Activated T-helper 17 cell treated with anti-CD3 and anti-CD28 coated beads, Interleukin-2, amount 50 U/mL, for 72 hours (primary cell): ENCODE measurements at places on chromosomes 7 and 10.

GRCh38 chr10:116269619-116270018 is 3.4 kb downstream of the GFRA1 start:
- no peak for ATAC-seq

DNA sequence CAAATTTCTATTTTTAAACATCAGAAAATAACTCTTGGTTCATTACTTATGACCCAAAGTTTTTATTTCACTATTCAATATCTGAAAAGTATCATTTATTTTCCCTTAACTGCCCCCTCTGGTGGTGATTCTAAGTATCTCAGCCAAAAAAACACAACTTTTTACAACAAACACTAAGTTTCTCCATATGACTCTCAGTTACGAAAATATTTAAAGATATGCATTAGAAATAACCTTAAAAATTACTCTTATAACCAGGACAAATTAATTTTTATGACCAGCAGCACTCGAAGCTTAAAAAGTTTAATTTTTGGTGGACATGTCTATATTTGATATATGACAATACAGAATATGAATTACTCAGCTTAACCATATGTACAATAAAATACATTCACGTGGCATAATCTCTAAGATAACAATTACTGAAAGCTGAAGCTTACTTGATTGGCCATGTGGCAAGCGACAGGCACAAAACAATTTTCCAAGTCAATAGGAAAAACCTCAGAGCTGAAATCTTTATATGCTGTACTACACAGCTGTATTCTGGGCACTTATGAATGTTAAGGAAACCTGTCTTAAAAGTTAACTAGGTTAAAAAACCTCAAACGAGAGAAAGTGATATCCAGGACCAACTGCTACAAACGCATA is 2.3 kb downstream of the HNRNPA2B1 start:
- no peak for ATAC-seq

DNA sequence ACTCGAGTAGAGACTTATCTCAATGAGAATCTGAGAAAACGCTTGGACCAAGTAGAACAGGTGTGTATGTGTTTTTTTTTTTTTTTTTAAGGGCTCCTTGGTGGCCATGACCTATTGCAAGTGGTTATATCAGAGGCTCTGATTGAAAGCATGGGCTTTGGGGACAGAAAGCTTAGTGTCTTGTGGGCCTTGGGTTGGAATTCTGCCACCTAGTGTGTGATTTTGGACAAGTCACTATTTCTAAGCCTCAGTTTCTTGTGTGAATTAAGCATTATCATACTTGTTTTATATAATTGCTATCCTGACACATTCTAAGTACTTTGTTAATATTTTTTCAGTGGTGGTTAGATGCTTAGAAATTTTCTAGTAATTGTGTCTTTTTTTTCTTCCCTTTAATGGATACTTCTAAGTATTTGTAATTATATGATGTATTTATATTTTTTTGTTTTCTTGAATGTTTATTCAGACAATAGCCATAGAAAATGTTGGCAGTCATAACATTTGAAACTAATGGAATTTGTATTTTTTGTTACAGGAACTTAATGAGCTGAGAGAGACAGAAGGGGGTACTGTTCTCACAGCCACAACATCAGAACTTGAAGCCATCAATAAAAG is 33.1 kb downstream of the SMC3 start:
- ATAC-seq = peak; percentile 63

GRCh38 chr7:39741942-39742623 is 118.7 kb downstream of the RALA start:
- peak; percentile 48 for ATAC-seq

DNA sequence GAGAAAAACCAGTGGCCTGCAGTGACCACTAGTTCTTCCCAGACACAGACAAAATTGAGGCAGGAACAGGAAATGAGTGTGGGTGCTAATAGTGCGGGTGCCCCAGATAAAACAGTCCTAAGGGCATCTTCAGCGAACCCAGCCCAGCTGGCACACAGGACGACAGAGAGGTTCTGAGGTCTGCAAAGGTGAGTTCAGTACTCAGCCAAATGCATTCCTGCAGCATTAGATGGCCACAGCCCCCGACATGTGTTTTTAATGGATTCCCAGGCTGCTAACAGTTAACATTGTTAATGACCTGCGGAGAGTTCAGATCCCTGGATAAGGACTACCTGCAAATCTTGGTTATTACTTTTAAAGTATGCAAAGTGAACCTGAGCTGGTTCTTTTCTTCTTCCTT is 196.0 kb downstream of the HIBADH start:
- ATAC-seq = no peak

DNA sequence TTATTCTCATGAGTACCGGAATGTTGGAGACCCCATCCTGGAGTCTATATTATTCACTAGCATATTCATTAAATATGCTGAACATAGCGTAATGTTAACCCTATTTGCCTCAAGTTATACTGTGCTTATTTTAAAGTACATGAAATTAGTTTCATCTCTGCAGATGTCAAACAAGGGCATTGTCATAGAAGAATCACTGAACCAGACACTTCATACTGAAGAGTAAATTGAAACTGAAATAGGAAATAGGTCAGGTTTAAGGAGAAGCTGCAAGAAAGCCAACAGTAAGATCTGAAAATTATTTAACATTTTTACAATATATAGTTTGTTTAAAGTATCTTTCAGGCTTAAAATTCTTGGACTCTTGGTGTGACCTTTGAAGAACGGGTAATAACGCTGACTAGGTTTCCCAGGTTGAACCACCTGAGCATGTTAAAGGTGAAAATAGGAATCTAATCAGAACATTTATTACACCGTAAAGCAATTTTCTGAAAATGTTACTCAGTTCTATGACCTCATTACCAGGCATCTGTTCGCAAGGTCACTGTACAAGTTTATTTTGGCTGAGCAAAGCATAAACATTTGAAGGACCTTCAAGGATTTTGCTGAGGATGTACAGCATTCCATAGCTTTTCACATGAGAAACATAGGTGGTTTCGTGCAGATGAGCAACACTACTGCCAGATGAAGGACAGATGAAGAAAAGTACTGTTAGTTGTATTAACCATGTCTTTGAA is 82.7 kb downstream of the REEP3 start:
- ATAC-seq = no peak

GRCh38 chr10:4062751-4063150 is 277.7 kb upstream of the KLF6 start:
- ATAC-seq = no peak

DNA sequence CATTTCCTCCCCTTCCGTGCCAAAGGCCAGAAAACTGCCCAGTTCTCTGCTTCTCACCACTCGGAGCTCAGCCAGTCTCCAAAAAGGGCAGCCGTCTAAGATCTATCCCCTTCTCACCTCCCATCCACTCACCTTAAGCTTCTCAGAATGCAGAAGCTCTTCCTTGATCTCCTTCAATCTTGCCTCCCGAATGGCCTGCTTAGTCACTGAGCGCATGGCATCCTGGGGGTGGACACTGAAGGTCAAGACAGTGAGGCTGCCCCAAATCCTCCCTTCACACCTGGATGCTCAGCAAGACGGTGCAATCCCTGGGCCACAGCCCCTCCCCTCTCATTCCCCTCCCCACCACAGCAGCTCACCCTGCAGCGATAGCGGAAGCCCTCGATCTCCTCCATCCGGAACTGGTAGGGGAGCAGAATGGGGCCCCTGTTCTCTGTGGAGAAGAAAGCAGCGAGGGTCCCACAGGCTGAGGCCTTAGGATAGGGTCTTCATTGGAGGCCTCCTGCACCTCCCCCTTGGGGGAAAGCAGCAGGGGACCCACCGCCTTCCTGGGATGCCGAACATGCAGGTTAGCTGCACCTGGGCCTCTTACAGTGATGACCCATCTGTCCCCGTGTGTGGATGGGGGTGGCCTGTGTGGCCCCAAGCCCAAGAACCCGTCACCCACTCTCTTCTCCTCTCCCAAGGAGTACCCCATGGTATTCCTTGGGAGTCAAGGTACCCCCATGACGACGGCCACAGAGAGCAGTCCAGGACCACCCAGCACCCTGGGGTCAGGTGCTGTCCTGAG is 4.7 kb downstream of the DDX56 start:
- ATAC-seq = no peak

DNA sequence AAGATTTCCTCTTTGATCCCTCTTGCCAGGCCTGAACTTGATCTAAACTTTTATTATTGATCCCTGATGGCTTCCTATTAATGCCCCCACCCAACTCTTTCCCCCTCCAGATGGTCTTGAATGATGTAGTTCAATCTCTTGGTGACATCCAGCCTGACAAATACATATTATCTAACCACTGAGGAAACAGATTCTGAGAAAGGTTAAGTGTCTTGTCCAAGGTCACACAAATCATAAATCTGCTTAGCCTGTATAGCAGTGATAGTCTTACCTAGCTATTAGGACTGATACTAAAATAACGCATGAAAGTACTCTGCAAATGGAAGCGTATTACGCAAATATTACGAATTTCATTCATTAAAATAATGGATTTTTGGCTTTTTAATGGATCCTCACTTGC is 22.7 kb downstream of the STEAP1B start:
- no peak for ATAC-seq

DNA sequence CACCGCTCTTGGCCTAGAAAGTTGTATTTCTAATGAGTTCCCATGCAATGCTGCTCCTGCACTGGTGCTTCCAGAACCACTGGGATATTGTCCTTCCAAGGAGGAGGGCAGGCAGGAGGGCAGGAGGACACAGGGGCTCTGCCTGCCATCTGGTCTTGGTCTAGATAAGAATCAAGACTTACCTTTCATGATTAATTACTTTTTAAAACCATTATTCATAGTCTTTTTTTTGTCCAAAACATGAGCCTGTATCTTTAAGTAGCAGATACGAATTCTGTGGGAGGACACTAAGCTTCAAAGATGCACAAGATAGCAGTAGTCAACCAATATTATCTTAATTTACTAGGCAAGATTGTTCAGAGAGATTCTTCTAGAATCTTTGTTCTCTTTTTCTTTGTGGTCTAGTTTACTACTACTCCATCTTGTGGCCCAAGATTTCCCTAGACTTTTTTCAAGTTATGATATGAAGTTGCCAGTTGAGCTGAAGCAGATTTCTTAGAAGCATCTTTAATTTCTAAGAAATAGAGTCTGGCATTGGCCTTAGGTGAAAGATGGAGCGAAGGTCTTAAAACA is 57.6 kb downstream of the RBM33 start:
- peak; percentile 40 for ATAC-seq

- no peak for ATAC-seq
Measured at GRCh38 chr10:127585519-127586023, 36.5 kb downstream of the NPS start.

GRCh38 chr10:15660990-15661389 is 58.7 kb downstream of the ITGA8 start:
- no peak for ATAC-seq

DNA sequence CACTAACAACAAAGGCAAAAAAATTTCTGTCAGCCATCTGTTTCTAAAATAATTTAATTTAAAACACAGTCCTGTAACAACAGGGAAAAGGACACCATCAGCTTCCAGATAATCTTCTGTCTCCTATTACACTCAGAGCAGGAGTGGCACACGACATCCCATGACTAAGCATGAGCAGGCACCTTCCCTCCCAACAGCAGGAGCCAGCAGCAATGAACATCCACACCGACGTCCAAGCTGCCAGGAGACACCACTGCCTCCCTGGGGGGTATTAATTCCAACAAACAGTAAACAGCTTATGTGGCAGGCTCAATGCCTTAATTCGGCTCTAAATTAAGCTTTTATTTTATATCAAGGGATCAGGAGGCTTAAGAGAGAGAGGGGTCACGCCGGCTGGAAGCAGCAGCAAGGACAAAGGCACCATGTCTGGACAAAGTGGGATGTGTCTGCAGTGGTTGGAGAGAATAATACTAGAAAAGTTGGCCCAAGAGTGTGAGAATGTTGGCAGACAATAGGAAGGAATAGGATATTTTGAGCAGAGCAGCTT is 45.7 kb downstream of the KIAA1549 start:
- no peak for ATAC-seq

DNA sequence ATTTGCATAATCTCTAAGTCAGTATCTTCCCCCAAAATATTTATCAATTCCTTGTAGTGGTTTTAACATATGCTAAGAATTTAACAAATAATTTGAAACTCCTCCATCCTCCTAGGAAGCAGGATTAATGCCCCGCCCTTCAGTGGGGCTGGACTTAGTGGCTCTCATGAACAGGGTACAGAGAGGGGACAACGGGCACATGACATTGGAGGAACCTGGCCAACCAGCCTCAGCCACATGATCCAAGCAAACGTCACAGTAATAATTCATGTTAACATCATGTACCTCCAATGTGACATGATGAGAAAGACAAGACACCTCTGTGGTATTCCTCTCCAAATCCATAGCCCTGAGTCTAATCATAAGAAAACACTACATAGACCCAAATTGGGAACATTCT is 50.5 kb downstream of the NUDCD3 start:
- no peak for ATAC-seq

- no peak for ATAC-seq
Measured at GRCh38 chr10:97131666-97132065, 54.1 kb downstream of the SLIT1 start.

GRCh38 chr7:3754493-3755341 is 453.7 kb downstream of the SDK1 start:
- no peak for ATAC-seq

DNA sequence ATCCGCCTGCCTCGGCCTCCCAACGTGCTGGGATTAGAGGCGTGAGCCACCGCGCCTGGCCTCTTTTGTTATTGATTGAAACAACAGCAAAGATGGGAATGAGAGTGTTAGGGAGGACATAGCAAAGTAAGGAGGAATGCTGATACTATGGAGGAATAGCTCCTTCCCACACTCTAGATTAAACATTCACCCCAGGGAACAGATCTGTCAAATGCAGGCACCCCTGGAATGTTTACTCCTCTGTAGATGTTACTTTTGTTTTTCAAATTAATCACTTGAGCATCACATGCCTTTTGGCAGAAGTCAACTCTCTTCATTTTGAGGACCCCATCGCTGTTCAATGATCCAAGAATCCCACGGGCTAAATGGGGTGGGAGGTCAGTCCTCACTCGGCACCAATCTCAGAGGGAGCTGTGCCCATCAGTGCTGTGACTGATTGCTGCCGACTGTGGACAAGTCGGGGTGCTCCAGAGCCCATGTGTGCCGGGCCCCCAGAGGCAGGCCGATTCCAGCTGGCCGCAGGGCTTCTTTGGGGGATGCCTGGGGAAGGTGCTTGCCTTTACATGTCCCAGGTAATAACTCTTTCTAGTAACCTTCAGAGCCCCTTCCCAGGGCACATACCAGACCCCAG is 10.2 kb upstream of the COBL start:
- no peak for ATAC-seq

- ATAC-seq = no peak
Measured at GRCh38 chr10:107618504-107618994, 454.0 kb upstream of the SORCS1 start.

DNA sequence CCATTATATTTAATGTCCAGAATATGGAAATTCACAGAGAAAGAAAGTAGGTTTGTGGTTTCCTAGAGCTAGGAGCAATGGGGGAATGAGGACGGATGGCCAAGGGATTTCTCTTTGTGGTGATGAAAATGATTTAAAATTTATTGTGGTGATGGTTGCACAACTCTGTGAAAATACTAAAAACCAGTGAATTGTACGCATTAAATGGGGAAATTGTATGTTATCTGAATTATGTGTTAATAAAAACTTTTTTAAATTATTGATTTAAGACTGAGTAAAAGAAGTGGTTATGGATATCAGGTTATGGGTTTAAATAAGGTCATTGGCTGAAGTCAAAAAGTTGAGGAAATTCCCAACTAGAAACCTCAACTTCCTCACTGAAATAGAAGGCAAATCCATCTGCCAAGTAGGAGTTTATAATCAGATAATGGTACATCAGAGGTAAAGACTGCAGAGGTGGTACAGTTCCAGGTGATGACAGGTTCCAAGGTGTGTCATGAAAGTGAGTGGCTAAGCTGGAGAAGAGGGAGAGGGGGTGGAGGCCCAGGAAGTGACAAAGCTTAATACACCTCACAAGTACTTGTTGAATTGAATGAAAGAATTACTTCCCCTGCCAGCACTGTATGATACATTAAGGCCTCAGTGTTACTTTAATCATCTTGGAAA is 68.9 kb upstream of the CCDC71L start:
- ATAC-seq = peak; percentile 88
